Stimulated activated CD8-positive, alpha-beta memory T cell treated with anti-CD3 and anti-CD28 coated beads, Interleukin-4, amount 100 ng/mL, for 1 hour (primary cell): ENCODE measurements at places on chromosomes 3 and 15.

DNA sequence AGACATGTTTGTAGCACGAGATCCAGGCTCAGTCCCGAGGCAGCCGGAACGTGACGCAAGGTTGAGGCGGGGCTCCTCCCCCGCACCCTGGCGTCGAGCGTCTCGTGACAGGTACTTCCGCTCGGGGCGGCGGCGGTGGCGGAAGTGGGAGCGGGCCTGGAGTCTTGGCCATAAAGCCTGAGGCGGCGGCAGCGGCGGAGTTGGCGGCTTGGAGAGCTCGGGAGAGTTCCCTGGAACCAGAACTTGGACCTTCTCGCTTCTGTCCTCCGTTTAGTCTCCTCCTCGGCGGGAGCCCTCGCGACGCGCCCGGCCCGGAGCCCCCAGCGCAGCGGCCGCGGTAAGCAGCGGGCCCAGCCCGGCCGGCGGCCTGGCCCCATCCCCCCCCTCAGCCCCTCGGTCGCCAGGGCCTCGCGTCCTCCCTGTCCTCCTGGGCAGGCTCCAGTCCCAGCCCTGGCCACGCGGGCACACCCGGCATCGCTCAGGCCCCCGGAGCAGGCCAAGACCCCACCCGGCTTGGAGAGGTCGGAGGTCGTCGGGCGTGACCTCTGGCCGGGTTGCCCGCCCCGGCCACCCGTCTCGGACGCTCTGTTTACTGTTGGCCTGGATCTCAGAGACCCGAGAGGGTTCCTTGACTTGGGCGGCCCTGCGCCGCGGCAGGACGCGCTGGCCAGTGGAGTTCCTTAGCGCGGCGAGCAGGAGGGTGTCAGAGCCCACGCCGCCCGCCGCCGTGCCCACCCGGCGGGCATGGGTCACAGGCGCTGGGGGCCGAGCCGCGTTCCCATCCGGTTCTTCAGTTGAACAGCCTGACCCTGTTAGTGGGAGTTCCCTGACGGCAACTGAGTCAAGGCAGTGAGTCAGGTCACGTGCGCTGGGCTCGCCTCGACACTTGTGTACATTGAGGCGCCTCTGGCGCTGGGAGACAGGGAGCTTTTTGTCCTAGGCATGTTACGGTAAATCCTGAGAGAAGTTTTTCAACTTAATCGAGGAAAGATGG, at the start of gene RAB7A:
RAB7A (plus strand) TSS at position 161 of the 994 bp plus-strand sequence. CDS start 69,185 bp downstream, outside the sequence.
- peak; percentile 93 for DNase-seq

DNA sequence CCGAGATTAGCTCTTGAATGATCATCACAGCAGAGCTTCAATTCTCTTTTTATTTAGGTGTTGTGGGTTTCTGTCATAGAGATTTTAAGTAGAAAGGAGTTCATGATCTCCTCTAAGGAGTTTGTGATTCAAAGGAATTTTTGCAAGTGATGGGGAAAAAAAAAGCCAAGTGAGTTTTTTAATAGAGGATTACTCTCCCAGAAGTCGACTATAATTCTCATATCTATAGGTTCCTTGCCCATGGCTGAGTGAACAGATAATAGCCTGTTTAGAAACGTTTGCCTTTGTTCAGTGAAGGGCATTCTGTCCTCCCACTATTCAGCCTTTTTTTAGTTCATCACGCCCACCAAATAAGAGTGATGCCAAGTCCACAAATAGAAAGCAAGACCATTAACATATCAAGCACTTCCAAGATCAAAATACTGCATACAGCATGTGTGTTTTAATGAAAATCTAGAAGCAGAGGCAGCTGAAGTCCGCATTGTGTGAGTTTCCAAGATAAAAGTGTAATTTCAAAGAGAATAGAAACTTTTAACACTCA, 398.4 kb upstream of the CNTN3 start:
- no peak for DNase-seq

DNA sequence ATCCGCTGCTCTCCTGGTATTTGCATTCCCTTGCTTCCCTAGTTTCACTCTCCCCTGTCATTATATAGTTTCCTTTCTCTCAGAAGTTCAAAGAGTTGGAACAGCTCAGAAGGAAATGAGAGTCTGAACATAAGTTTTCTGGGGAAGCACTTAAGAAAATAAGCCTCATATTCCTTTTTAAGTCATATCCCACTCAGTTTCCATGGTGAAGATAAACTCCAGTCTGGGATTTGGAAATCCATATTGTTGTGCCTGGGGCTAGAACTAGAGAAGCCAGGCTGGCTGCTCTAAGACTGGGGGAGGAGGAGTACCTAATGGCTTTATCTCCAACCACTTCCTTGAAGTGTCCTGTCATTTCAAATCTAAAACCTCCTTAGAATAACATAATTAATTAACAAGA, 134.2 kb upstream of the ALCAM start:
- no peak for DNase-seq

- DNase-seq, result no peak
Observed at GRCh38 chr3:158085931-158086330, 20.3 kb downstream of the SHOX2 start.

DNA sequence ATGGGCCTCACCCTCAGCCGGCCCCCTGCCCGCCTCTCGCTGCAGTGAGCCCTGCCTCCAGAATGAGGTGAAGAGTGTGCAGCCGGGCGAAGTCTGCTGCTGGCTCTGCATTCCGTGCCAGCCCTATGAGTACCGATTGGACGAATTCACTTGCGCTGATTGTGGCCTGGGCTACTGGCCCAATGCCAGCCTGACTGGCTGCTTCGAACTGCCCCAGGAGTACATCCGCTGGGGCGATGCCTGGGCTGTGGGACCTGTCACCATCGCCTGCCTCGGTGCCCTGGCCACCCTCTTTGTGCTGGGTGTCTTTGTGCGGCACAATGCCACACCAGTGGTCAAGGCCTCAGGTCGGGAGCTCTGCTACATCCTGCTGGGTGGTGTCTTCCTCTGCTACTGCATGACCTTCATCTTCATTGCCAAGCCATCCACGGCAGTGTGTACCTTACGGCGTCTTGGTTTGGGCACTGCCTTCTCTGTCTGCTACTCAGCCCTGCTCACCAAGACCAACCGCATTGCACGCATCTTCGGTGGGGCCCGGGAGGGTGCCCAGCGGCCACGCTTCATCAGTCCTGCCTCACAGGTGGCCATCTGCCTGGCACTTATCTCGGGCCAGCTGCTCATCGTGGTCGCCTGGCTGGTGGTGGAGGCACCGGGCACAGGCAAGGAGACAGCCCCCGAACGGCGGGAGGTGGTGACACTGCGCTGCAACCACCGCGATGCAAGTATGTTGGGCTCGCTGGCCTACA, 8.5 kb downstream of the GRM2 start:
- no peak for DNase-seq

- DNase-seq, result no peak
Observed at GRCh38 chr3:106423321-106424225, 554.8 kb upstream of the CBLB start.

DNA sequence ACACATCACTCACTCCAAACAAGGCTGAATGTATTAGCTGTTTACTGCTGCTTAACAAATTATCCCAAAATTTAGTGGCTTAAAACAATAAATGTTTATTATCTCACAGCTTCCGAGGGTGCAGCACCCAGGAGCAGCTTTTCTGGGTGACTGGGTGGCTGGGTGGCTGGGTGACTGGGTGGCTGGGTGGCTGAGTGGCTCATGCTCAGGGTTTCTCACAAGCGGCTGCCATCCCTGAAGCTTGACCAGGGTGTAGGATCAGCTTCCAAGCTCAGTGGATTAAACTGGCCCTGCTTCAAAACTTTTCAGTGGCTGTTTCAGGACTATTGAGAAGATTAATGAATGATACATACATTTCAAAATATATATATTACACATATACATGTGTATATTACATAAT, 2.3 kb upstream of the CYP11A1 start:
- DNase-seq, result no peak

GRCh38 chr3:95775486-95776094, 1038.8 kb upstream of the EPHA6 start:
- DNase-seq, result no peak

DNA sequence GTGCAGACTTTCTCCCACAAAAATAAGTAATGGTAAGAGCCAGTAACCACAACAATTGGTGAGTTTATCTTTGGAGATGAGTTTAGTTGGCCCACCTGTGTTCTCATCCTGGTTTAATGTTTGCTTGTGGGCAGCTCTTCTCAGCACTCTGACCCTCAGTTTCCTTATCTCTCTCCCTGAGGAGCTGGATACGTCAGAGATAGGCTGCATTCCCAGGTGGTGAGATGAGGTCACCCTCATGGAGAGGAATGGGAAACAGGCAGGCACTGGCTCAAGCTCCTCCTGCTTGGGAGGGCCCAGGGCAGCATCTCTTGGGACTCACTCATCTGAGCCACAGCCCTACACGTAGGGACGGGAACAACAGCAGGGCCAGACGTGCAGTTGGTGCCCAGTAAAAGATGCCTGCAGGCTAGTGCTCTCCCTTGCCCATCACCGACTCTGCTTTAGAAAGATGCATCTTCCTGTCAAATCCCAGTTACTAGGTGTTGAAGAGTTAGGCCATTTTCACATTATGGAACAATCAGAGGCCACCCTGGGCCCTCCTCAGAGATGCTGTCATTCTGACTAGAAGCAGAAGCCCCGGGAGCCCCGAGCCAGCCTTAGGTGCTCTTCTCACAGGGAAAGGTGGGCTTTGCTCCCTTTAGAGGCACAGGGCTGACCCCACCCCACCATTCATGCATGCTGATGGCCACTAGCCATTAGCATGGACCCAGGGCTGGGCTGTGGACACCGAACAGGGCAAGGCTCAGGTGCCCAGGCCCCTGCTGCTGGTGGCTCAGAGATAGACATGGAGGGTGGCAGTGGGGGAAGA, 59.7 kb downstream of the GRIP2 start:
- no peak for DNase-seq

DNA sequence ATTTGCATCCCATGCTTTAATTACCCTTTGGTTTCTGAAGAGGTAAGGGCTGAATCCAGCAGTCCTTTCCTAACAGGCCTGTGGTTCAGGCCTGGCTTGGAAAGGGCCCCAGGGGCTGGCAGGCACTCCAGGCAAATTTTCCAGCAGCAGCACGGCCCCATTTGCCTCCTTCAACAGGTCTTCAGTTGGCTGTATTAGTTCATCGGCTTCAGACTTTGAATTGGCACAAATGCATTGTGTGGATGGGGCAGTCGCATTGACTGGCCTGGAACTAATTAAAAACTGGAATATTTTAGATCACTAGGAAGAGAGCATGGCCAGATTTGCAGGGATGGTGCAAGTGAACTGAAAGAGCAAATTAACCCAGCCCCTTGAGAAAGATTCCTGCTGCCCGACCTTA, 207.8 kb upstream of the MCTP2 start:
- DNase-seq, result no peak

- no peak for DNase-seq
Observed at GRCh38 chr3:16203031-16203430, 28.6 kb downstream of the GALNT15 start.

- DNase-seq, result no peak
Observed at GRCh38 chr3:120488296-120488695, 37.5 kb upstream of the FSTL1 start.

DNA sequence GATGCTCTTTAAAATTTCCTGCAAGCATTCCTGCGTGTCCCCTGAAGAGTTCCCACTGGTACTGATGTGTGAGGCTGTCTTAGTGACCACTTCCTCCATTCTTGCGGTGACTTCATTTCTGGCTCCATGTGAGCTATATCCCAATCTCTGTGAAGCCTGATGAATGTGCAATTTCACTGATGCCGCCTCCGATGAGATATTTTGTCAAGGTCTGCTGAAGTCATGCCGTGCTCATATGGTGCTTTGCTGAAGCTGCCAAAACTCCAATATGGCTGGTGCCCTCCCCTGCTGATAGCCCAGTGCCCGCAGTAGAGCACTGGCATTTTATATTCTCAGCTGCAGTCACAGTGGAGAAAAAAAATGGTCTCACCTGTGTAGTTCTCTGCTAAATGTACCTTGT, 271.5 kb downstream of the EFHB start:
- no peak for DNase-seq

DNA sequence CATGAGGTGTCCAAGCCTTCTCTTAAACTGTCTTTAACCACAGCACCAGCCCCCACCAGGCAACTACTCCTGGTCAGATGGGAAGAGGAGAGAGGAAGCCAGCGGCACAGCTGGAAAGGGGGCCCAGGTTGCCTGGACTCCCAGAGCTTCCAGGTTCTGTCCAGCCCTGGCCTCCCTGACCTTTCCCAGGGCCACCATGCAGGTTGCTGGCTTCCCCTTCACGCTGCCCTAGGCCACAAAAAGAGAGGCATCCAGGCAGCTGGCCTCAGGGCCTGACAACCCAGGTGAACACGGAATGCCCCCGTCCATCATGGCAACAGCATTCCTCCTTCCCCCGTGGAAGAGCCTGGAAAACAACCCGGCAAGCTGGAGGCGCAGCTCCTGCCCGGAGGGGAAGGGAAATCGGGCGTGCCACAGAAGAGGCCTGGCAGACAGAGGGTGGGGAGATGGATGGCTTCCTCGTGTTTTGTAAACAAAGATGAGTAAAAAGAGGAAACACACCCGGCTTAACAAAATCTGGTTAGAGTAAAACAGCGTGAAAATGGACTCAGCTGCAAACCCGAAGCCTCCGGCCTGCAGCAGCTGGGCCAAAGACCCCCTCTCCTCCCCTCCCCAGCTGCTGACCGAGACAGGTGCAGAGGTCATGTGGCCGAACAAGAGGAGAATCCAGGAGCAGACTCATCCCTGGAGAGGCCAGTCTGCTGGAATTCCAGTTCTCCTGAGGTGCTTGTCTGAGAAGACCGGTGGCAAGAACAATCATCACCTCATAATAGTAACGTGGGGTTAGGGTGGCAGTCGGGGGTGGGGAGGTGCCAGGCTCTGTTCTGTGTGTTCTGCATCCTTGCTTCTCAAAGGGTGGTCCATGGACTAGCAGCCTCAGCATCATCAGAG, 15.5 kb downstream of the BMF start:
- no peak for DNase-seq

DNA sequence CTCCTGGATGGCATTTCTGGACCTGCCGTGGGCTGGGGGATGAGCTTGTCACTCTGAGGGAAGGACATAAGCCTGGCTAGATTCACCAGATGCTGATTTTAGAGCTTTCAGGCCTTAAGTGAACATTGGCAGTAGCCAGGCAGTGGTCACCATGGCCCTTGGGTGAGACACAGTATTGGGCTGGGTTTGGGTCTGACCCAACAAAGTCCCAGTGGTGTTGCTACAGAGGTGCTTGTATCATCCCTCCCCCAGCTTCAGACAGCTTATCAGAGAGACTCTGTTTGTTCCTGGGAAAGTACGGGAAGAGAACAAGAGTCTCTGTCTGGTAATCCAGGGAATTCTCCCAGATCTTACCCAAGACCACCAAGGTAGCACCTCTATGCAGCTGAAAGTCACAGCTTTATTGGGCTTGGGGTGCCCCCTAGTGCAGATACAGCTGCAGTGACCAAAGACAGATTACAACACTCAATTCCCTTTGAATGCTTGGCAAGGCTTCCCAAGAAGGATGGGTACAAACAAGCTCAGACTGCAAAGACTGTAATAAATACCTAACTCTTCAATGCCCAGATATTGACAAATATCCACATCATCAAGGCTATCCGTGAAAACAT, 9.8 kb upstream of the RUVBL1 start:
- DNase-seq, result no peak

GRCh38 chr3:17038900-17039553, 154.3 kb downstream of the PLCL2 start:
- DNase-seq, result no peak

- no peak for DNase-seq
Observed at GRCh38 chr3:10845001-10845761, 29.2 kb downstream of the SLC6A11 start.
